ENCODE measurements at places on chromosomes 4 and X.

- peaks cover 9% of the 10 kb centered on the region for H3K4me1 ChIP-seq
- H3K36me3 ChIP-seq: no peaks in the 10 kb centered on the region
- H3K27me3 ChIP-seq: peaks cover 4% of the 10 kb centered on the region
These were observed 47.2 kb upstream of the RBPJ start for GRCh38 chr4:26273616-26273980.

DNA sequence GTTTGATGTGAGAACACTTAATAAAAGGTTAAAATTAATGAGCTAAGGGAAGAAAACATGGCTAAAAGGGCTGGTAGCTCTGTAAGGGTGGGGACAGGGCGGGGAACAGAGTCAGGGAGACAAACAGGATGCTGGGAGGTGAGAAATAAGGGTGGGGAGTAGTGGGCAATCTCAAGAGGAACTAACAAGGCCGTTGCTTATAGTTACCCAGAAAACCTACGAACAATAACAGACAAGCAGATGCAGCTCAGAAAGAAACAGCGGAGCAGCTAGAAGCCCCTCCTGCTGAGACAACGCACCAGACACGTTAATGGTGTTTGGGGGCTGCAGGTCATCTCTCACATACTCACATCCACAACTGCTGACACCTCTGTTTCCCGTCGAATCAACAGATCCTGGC, 9.7 kb upstream of the KLF3 start:
- no peak overlapping the region for H3K4me3 ChIP-seq
- DNase-seq: no peak
- peaks cover 9% of the 10 kb centered on the region for H3K4me1 ChIP-seq
- H3K27ac ChIP-seq: no peak overlapping the region
- H3K27me3 ChIP-seq: no peaks in the 10 kb centered on the region

DNA sequence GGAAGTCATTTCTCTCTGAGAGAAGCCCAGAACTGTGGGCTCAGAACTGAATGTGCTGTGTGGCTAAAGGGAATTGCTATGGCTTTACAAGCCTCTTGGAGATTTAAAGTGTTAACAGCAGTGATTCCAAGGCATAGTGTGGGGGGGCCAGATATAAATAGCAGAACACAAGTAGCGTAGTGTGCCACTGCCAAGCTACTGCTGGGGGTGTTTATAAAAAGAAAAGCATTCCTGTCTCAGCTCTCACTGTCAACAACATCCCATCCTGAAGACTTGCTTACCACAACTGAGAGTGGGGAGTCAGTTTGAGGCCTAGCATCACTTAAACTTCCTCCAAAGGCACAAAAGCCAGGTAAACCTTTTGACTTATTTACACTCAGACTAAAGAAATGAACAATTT, at the start of gene ART3:
Gene ART3 (plus strand): TSS at position 242 of the 400 bp plus-strand sequence. CDS start 1,181 bp downstream, outside the sequence.
- H3K36me3 ChIP-seq: no peaks in the 10 kb centered on the region
- no peak within 1 kb of the TSS for H3K4me3 ChIP-seq
- no peaks in the 10 kb centered on the region for H3K4me1 ChIP-seq
- peaks cover 4% of the 10 kb centered on the region for H3K27me3 ChIP-seq

- DNase-seq: no peak
- peaks cover 6% of the 10 kb centered on the region for H3K36me3 ChIP-seq
- H3K27ac ChIP-seq: no peak overlapping the region
- H3K4me3 ChIP-seq: no peak overlapping the region
These were observed 64.0 kb downstream of the MANBA start for GRCh38 chr4:102696758-102697157.

DNA sequence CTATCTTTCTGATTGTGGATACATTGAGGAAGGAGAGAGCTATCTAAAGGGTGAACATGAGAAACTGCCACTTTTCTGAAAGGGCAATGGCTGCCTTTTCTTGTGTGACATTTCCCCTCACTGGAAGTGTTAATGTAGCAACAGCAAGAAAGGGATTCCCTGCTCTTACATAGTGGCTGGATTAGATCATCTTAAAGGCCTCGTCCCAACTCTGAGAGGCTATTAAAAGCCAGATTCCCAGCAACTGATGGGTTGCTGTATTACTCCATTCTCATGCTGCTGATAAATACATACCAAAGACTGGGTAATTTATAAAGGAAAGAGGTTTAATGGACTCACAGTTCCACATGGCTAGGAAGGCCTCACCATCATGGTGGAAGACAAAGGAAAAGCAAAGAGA, 33.7 kb upstream of the ADH7 start:
- H3K4me3 ChIP-seq: no peak overlapping the region
- no peaks in the 10 kb centered on the region for H3K36me3 ChIP-seq
- no peak overlapping the region for H3K27ac ChIP-seq
- peaks cover 5% of the 10 kb centered on the region for H3K27me3 ChIP-seq
- H3K4me1 ChIP-seq: no peaks in the 10 kb centered on the region

GRCh38 chrX:118714521-118714920, 12.9 kb upstream of the IL13RA1 start:
- no peak overlapping the region for H3K4me3 ChIP-seq
- H3K27ac ChIP-seq: no peak overlapping the region
- no peaks in the 10 kb centered on the region for H3K4me1 ChIP-seq

GRCh38 chr4:41844327-41844726, 90.9 kb upstream of the TMEM33 start:
- H3K4me3 ChIP-seq: no peak overlapping the region
- peaks cover 18% of the 10 kb centered on the region for H3K27me3 ChIP-seq
- H3K4me1 ChIP-seq: peaks cover 9% of the 10 kb centered on the region
- H3K27ac ChIP-seq: no peak overlapping the region
- DNase-seq: no peak

DNA sequence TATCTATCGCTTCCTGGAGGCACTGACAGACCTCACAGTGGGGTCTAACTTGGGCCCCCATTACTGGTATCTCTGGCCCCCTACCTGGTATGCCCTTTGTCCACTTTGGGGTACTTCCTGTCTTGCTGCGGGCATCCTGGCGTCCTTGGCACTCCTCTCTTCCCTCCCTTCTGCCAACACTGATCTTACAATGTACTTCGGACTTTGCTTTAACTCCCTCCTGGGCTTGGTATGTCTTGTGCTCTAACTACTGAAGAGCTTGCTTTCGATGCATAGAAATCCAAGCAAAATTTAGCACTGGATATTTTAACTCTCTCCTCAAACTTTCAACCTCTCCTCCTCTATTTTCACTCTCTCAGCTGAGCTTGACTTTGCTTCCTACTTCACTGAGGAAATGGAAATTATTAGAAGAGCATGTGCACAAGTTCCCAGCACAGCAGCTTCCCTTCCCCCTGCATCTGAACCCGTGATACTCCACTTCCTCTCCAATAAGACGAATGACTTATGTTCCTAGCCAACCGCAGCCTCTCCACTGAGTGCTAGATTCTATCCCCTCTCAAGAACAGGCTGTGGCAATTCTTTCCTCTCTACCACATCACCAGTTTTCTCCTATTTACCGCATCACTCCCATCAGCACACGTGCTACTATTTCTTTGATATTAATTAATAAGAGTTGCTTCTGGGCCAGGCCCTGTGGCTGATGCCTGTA, 52.9 kb downstream of the SUPT20HL2 start:
- peaks cover 11% of the 10 kb centered on the region for H3K4me1 ChIP-seq
- H3K4me3 ChIP-seq: no peak overlapping the region
- no peak for DNase-seq
- no peak overlapping the region for H3K27ac ChIP-seq
- H3K36me3 ChIP-seq: no peaks in the 10 kb centered on the region
- H3K27me3 ChIP-seq: peaks cover 6% of the 10 kb centered on the region

DNA sequence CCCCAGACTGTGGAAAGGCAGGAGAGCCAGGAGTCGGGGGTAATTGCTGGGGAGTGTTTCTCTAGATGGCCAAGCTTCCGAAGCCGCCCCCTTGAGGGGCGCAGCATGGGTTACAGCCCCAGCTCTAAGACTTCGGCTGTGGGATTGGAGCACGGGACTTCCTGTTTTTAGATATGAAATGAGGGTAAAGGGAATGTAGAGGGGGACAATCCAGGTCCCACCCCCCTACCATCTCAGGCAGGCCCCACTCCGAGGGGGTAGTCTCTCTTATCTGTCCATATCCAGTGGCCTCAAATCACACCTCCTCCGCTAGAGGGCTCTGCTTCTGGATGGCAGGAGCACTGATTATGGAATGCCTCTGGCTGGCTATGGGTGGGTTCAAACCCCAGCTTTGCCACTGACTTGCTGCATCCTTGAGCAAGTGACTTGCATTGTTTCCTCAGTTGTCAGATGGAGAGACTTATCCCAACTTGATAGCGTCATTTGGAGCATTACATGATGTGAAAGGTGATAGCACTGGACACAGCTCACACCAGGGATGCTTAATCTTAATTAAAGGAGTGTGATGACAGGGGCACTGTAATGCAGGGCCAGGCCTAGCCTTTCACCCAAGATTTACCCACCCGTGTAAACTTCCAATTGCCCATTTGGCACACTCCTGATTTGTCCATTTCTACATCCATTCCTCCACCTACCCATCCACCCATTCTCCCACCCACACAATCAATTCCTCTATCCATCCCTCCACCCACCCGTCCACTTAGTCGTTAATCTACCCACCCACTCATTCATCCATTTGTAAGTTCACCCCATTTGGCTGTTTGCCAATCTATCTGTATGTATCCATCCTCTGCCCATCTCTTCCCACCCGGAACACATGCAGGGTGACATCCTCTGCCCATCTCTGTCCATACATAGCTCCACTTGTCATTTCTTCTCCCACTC, 848 bp upstream of the KCND1 start:
- no peaks in the 10 kb centered on the region for H3K4me1 ChIP-seq
- H3K27me3 ChIP-seq: no peaks in the 10 kb centered on the region

- H3K27ac ChIP-seq: no peak overlapping the region
- peak overlapping the region; percentile 24 for H3K4me3 ChIP-seq
- DNase-seq: no peak
- no peaks in the 10 kb centered on the region for H3K36me3 ChIP-seq
- H3K27me3 ChIP-seq: no peaks in the 10 kb centered on the region
These were observed 1.2 kb downstream of the TCEANC start for GRCh38 chrX:13654116-13654515.

- no peak overlapping the region for H3K27ac ChIP-seq
- no peaks in the 10 kb centered on the region for H3K36me3 ChIP-seq
- H3K27me3 ChIP-seq: no peaks in the 10 kb centered on the region
- H3K4me3 ChIP-seq: no peak overlapping the region
- no peak for DNase-seq
These were observed 6.8 kb upstream of the CLCN5 start for GRCh38 chrX:49915361-49916222.

DNA sequence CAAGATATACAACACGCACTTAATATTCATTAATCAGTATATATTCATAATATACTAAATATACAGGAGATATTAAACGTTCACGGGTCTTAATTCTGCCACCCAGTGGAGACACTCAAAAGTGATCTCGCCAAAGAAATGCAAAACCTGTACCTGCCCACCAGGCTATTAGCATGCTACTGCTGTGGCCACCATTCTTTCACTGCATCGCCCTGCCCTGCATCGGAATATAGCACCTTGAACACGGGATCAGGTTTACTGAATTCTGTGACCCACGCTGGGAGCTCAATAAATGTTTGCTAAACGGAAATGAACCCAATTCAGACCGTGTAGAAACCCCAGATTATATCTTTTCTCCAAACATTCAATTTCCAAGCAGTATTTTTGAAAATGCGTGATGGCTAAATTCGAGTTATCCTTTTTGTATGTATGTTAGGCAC, 840 bp upstream of the CLCN3 start:
- no peaks in the 10 kb centered on the region for H3K36me3 ChIP-seq
- no peaks in the 10 kb centered on the region for H3K27me3 ChIP-seq
- no peak for DNase-seq
- peaks cover 10% of the 10 kb centered on the region for H3K4me1 ChIP-seq

GRCh38 chrX:48801280-48802088, at the start of gene HDAC6:
Gene HDAC6 (plus strand): TSS chrX:48802067. CDS start chrX:48802693, 626 bp downstream.
- peaks cover 5% of the 10 kb centered on the region for H3K36me3 ChIP-seq
- peak within 1 kb of the TSS; percentile 100 for H3K27ac ChIP-seq
- peak; percentile 94 for DNase-seq
- no peaks in the 10 kb centered on the region for H3K4me1 ChIP-seq
- H3K27me3 ChIP-seq: no peaks in the 10 kb centered on the region
- peak within 1 kb of the TSS; percentile 98 for H3K4me3 ChIP-seq

GRCh38 chr4:78669453-78669852, 106.7 kb upstream of the BMP2K start:
- H3K4me3 ChIP-seq: no peak overlapping the region
- H3K27ac ChIP-seq: no peak overlapping the region
- H3K27me3 ChIP-seq: peaks cover 4% of the 10 kb centered on the region
- H3K36me3 ChIP-seq: no peaks in the 10 kb centered on the region
- peaks cover 5% of the 10 kb centered on the region for H3K4me1 ChIP-seq
- no peak for DNase-seq

GRCh38 chrX:18578546-18578945, 93.4 kb downstream of the RS1 start:
- no peaks in the 10 kb centered on the region for H3K4me1 ChIP-seq
- H3K36me3 ChIP-seq: no peaks in the 10 kb centered on the region
- H3K27me3 ChIP-seq: no peaks in the 10 kb centered on the region
- H3K4me3 ChIP-seq: no peak overlapping the region

- H3K4me3 ChIP-seq: no peak overlapping the region
- no peak overlapping the region for H3K27ac ChIP-seq
- no peak for DNase-seq
These were observed 19.9 kb downstream of the FLNA start for GRCh38 chrX:154354516-154354915.

GRCh38 chrX:20015422-20015821, 24.6 kb upstream of the BCLAF3 start:
- no peak overlapping the region for H3K27ac ChIP-seq
- H3K4me3 ChIP-seq: no peak overlapping the region
- H3K36me3 ChIP-seq: no peaks in the 10 kb centered on the region
- DNase-seq: no peak

DNA sequence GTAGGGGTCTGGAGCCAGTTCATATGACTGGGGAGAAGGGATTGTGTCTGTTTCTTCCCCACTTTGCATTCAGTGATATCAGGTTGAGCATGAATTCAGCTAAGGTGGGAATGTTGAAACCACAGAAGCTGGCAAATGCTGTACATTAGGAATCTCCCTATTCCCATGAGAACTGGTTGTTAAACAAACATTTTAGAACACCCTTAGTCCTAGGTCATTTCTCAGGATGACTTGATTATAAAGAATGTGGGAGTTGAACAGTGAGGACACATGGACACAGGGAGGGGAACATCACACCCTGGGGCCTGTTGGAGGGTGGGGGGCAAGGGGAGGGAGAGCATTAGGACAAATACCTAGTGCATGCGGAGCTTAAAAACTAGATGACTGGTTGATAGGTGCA, 62.6 kb upstream of the LIMCH1 start:
- no peak for DNase-seq
- H3K36me3 ChIP-seq: no peaks in the 10 kb centered on the region
- H3K4me3 ChIP-seq: no peak overlapping the region
- H3K4me1 ChIP-seq: peaks cover 10% of the 10 kb centered on the region
- no peak overlapping the region for H3K27ac ChIP-seq
